CD4-positive, alpha-beta memory T cell (primary cell): ENCODE measurements at places on chromosomes 7 and 10. TPM values are rescaled to one million over a fixed set of nuclear protein-coding genes. Genes with fewer than 3 reads are reported as not detected.

LIPF gene
- total RNA-seq, result not detected

CYP2C19 gene
- 0.22 TPM for total RNA-seq

GRCh38 chr7:149475121-149476045 is 14.5 kb upstream of the ZNF777 start:
- H3K27me3 ChIP-seq, result no peaks in the 10 kb centered on the region
- no peak overlapping the region for H3K4me3 ChIP-seq
- no peaks in the 10 kb centered on the region for H3K4me1 ChIP-seq
- DNase-seq, result no peak

GRCh38 chr7:45924283-45924682 is 3.2 kb upstream of the IGFBP3 start:
- no peak overlapping the region for H3K27ac ChIP-seq
- H3K36me3 ChIP-seq, result no peaks in the 10 kb centered on the region
- peaks cover 26% of the 10 kb centered on the region for H3K4me1 ChIP-seq

- H3K4me3 ChIP-seq, result no peak overlapping the region
- H3K27me3 ChIP-seq, result no peaks in the 10 kb centered on the region
- DNase-seq, result no peak
- H3K27ac ChIP-seq, result no peak overlapping the region
- H3K36me3 ChIP-seq, result no peaks in the 10 kb centered on the region
- no peaks in the 10 kb centered on the region for H3K4me1 ChIP-seq
Observed at GRCh38 chr10:71971769-71972555, 7.8 kb downstream of the CHST3 start.

DNA sequence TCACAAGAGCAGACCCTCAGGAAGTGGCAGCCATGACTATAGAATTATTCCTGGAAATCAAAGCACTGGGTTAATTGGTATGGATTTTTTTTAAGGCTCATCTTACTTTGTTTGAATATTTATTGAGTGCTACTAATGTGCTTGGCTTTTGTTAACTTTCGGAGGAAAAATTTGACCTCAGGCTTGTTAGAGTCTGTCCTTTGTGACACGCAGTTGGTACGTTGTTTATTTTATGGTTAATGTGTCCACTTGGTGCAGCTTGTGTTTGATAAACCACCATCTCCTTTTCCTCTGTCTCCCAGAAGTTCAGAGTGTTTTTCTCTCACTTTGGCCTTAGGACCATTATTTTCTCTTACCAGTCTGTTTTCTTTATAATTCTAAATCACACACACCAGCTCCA is 268.6 kb downstream of the SDK1 start:
- H3K36me3 ChIP-seq, result no peaks in the 10 kb centered on the region
- no peaks in the 10 kb centered on the region for H3K4me1 ChIP-seq
- H3K4me3 ChIP-seq, result no peak overlapping the region
- DNase-seq, result no peak
- H3K27me3 ChIP-seq, result no peaks in the 10 kb centered on the region

DNA sequence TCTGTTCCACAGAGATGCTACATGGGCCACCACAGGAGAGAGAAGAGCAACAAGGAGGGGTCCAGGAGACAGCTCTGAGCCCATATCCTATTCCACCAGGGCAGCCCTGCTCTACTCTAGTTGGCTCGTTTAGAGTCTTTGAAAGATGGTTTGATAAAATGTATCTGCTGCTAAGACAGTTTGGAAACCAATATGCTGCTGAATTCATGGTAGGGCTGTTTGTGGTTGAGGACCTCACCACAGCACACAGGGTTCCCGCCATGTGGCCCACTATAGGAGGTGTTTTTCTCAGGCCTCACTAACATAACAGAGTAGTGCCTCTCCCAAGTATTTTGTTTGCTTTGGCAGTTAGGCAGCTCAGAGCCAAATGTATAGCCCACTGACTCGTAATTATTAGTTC is 35.8 kb upstream of the ZC3HAV1L start:
- no peaks in the 10 kb centered on the region for H3K27me3 ChIP-seq
- H3K36me3 ChIP-seq, result peaks cover 78% of the 10 kb centered on the region
- H3K27ac ChIP-seq, result no peak overlapping the region
- H3K4me1 ChIP-seq, result peaks cover 48% of the 10 kb centered on the region

DNA sequence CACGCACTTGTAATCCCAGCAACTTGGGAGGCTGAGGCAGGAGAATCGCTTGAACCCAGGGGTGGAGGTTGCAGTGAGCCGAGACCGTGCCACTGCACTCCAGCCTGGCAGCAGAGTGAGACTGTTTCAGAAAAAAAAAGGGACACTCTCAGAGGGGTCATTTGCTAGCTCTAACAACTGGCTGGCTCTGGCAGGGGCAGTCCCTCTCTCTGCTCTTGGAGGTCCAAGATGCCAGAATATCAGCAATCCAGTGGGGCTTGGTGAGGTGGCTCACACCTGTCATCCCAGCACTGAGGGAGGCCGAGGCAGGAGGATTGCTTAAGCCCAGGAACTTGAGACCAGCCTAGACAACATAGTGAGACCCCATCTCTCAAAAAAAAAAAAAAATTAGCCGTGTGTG is 2.5 kb upstream of the PILRA start:
- H3K4me1 ChIP-seq, result peaks cover 9% of the 10 kb centered on the region
- DNase-seq, result no peak
- no peaks in the 10 kb centered on the region for H3K27me3 ChIP-seq
- H3K27ac ChIP-seq, result no peak overlapping the region
